ENCODE measurements at places on chromosomes 1 and 21. TPM values are rescaled to one million over a fixed set of nuclear protein-coding genes. Genes with fewer than 3 reads are reported as not detected.
A peak's percentile ranks its signal among the peaks of the same experiment; 100 is the strongest.

DNA sequence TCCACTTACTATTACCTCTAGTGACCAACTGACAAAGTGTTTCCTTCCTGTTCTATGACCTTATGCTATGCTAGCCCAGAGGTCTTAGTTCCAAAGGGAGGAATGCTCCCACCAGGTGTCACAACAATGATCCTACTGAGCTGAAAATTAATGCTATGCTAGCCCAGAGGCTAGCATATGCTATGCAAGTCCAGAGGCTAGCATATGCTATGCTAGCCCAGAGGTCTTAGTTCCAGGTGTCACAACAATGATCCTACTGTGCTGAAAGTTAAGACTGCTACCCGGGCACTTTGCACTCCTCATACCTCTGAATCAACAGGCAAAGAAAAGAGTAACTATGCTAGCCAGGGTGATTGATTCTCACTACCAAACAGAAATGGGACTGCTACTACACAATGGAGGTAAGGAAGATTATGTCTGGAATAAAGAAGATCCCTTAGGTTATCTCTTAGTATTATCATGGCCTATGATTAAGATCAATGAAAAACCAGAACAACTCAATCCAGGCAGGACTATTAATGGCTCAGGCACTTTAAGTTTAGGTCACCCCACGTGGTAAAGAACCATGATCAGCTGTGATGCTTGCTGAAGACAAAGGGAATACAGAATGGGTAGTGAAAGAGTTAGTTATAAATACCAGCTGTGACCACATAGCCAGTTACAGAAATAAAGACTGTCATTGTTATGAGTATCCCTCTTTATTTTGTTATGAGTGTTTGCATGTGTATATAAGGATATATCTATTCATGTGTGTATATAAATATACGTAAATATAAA is 114.1 kb downstream of the CSMD2 start:
- no peak for DNase-seq

GRCh38 chr1:107649023-107649422 is 316.0 kb downstream of the VAV3 start:
- no peak for DNase-seq

DNA sequence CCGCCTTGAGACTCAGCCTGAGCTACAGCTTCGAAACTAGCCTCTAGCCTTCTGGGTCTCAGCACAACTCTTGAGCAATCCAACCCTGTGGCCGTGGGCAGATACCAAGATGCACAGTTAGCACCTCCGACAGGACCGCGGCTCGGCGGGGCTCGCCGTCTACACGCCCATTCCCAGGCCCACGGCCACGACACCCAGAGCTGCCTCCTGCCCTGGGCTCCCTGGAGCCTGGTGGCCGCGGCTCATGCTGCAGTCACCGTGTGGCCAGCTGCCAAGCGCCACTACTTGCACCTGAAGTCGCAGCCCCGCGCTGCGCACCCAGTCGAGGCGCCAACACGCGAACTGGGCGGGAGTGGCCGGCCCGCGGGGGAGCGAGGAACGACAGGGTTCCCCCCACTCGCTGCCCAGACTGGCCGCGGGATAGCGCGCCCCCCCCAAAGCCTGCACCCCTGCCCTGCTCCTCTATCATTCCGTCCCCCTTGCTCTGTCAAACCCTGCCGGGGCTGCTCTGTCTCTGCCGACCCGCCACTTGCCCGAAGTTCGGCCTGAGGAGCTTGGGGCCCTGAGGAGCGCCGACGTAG is 729 bp upstream of the CDCA8 start:
- DNase-seq, result no peak

DNA sequence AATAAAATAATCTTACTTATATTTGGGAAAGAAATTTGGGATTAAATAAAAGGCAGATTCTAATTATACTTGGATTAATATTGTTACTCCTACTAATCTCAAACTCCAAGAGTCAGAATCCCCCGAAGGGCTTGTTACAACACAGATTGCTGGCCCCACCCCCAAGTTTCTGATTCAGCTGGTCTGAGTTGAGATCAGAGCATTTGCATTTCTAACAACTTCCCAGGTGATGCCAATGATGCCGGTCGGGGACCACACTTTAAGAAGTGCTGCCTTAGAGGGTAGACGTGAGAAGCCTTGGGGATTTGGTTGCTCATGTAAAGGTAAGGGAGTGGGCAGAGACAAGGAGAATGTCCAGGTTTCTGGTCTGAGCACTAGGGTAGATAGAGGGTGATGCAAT is 47.2 kb downstream of the FMN2 start:
- DNase-seq, result no peak

DNA sequence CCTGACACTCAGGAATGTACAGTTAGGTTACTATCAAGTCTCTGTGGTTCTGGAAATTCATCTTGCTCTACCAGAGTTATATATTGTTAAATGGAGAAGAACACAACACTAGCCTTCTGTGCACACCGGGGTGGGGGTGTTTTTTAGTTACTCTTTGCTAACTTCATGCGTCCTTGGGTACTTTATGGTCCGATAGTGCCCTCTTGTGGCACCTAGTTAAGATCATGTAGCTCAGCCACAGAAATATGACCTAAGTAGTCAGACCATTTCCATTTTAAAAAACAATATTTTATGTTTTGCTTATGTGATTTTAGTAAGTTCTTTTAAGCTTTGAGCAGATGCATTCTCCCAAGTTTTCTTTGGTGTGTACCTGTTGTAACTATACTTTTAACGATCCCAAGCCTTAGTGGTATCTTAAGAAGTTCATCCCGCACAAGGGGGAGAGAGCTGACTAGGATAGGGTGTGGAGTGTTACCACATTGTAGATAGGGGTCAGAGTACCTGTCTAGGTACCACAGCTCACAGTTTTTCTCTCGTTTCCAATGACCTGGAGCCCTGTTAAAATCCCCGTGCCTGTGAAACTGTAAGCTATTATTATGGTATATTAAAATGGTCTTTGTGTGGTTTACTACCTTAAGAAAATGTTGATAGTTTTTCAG is 20.6 kb upstream of the SH3D21 start:
- DNase-seq, result peak; percentile 83

DNA sequence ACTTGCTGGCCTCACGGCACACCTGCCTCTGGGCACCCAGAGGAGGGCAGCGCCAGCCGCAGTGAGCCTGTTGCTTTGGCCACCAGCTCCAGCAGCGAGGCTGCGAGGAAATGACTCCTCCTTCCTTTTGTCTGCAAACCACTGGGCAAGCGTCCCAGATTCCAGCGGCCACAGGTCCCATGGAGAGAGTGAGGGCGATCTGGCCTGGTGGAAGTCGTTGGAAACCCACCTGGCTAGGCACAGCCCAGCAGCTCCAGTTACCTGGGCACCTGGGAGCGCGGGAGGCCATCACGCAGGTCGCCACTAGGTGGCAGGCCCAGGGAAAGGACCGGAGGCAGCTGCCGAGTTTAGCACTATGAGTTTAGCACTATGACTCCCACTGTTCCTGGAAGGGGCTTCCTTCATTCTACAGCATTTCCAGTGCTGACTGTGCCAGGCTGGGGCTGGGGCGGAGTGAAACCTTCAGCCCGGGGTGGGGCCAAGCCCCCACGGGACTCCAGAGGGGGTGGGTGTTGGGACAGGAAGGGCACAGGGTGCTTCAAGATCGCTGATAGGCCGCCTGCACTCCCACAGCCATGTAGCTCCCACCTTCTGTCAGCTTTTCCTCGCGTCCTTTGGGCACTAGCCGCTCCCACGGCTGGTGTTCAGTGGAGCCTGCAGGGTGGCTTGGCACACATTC is 1.1 kb upstream of the ESPN start:
- no peak for DNase-seq

- DNase-seq, result no peak
Observed at GRCh38 chr1:184851822-184852746, 97.4 kb upstream of the EDEM3 start.

- DNase-seq, result peak; percentile 37
Observed at GRCh38 chr1:76901158-76901767, 34.0 kb downstream of the ST6GALNAC5 start.

DNA sequence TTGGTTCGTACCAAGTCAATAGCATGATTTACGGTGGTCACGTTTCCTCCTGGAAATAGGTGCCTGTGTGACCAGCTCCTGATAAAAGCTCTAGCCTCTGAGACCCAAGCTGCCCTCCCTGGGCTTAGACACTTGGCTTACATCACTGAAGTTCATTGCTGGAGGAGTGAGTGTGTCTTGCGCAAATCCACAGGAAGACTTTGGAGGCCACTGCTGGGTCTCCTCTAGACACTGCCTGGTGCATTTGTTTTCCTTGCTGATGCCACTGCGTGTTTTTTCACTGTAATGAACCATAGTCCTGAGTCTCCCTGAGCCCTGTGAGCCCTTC is 230.6 kb downstream of the DSCAM start:
- no peak for DNase-seq

GRCh38 chr1:19893687-19894086 is 11.5 kb downstream of the OTUD3 start:
- DNase-seq, result no peak

DNA sequence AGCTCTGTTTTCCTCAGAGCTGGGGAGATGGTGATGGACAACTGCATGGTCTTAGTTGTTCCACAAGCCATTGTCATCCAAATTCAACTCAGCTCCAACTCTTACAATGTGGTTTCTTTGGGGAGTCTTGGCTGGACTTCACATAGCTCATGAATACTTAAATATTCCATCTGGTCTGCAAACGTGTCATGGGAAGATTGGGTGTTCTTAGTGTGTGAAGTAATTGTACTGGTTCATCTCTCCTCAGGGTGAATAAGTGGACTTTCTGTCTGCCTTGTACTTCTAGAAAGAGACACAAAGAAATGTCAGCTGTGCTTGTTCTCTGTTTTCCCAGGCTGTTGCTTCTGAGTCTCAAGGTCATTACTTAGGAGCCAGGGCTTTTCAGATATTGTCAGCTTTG is 106.6 kb downstream of the VPS13D start:
- peak; percentile 26 for DNase-seq

GRCh38 chr1:227994632-227995300 is 12.0 kb upstream of the WNT3A start:
- no peak for DNase-seq

GRCh38 chr1:182698971-182699370 is 14.6 kb upstream of the RGS8 start:
- no peak for DNase-seq

The CELA2B gene
- 0.43 TPM for polyA plus RNA-seq

The VSIG8 gene
- 0.17 TPM for polyA plus RNA-seq

The LIN28A gene
- polyA plus RNA-seq, result 0.15 TPM

The ORC1 gene
- 10.4 TPM for polyA plus RNA-seq

The ANKRD35 gene
- 1.9 TPM for polyA plus RNA-seq

The SLC16A4 gene
- polyA plus RNA-seq, result 112 TPM

The CZIB gene
- 93.5 TPM for polyA plus RNA-seq

The SLC5A9 gene
- polyA plus RNA-seq, result 20.6 TPM

The HMCN1 gene
- polyA plus RNA-seq, result 61.3 TPM

The PCBP3 gene
- polyA plus RNA-seq, result 2.0 TPM

The LDLRAD2 gene
- 4.6 TPM for polyA plus RNA-seq

The HENMT1 gene
- polyA plus RNA-seq, result 14.1 TPM

Measured in left kidney (tissue), 8 donors.